ENCODE measurements at places on chromosomes 4 and X.

DNA sequence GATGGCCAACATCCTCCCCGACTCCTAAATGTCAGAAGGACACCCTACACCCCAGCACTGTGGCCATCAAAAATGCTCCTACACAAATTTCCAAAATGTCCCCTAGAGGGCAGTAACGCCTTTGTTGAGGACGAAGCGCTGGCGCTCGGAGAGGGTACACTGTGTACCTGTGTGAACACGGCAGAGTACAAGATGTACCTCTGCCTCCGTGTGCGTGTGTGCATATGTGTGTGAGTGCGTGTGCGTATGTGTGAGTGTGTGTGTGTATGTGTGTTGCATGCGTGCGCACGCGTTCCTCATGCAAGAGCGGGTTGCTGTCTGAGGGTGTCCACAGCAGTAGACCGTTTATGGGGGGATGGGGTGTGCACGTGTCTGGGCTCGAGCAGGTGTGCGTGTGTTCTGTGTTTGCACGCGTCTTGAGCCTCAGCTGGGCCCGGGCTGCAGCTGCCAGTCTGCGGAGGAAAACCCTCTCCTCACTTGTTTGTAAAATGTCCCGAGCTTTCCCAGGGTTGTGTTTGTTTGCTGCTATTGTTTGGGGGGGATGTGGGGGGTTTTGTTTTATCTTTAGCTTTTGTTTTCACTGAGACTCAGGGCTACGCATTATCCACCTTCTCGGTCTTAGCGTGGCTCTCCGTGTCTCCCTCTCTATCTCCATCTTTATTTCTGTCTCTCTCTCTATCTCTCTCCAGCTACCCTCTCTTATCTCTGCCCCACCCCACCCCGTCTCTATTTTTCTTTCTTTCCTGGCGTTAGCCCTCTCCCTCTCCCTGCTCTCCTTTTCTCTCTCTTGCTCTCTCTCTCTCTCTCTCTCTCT is 10.4 kb upstream of the TSPYL2 start:
- peak; percentile 54 for DNase-seq

DNA sequence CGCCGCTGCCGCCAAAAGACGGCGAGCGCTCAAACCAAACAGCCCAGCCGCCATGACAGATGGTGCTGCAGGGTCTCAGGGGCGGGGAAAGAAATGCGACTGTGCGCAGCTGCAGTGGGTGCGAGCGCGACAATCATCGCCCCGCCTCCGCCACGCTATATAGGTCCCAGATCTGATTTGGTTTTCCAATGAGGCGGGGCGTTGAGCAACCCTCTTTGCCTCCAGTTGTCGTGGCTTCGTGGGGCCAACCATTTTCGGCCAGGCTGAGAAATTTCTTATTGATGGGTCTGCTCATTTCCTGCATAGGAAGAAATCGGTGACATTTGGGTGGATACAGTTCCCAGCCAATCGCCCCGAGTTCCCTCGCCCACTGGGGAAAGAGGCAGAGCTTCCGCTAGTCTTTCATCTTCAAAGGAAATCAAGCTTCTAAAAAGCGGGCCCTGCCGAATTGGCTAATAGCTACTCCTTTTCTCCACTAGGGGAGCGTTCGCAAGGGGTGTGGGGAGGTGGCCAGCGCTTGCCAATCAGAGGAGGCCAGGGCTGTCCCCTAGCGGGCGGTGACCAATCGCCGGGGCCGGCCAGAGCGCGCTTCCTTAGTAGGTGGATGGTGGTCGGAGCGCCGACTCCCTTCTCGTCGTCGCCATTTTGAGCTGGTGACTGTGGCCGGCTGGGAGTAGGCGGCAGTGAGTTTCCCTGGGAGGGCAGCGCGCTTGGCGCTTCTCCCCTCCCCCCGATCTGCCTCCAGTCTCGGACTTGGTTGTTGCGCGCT is at the start of the genes NDUFB11 and RBM10:
NDUFB11 (minus strand) TSS at position 77 of the 769 bp plus-strand sequence; CDS start at position 54, 23 bp downstream.
RBM10 (plus strand) TSS at position 596 of the 769 bp plus-strand sequence. CDS start 2,261 bp downstream, outside the sequence.
- peak; percentile 89 for DNase-seq

GRCh38 chrX:14032406-14032805 is 2.7 kb upstream of the GEMIN8 start:
- peak; percentile 62 for DNase-seq

GRCh38 chr4:106270736-106271135 is 45.3 kb downstream of the TBCK start:
- no peak for DNase-seq

- no peak for DNase-seq
Observed at GRCh38 chr4:126358041-126358440, 1043.3 kb downstream of the FAT4 start.

DNA sequence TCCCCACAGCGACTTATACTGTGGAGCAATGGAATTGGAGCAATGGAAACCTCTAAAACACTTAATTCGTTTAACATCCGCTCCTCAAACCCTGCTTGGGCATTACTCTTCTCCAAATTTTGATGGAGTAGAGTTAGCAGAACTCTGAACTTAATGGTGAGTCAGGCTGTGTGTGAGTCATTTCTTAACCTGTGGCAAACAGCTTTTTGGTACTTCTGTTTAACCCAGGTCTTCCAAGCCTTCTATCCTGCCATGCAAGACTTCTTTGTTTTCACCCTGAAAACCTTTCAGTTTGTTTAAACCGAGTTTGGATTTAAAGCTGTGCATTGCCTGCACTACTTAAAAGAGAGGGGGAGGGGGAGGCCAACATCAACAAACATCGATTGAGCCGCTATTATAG is 3.6 kb upstream of the AMOT start:
- no peak for DNase-seq

GRCh38 chr4:52837716-52838558 is 24.2 kb upstream of the RASL11B start:
- peak; percentile 72 for DNase-seq

GRCh38 chr4:22356987-22357596 is 158.8 kb downstream of the ADGRA3 start:
- no peak for DNase-seq

DNA sequence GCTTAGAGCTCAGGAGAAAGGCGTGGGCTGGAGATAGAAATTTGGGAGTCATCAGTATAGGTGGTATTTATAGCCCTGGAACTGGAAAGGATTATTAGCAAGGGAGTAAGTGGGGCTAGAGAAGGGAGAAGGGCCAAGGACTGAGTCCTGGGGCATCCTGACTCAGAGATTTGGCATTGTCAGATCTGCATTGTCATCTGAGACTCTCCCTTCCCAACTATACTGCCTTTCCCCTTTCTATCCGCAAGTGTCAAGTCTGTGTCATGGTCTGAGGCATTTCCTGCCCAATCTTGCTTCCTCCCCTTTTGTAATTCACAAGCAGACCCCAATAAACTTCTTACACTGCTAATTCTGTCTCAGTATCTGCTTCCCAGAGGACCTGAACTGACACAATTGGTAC is 24.4 kb upstream of the SLC25A43 start:
- DNase-seq, result peak; percentile 54

DNA sequence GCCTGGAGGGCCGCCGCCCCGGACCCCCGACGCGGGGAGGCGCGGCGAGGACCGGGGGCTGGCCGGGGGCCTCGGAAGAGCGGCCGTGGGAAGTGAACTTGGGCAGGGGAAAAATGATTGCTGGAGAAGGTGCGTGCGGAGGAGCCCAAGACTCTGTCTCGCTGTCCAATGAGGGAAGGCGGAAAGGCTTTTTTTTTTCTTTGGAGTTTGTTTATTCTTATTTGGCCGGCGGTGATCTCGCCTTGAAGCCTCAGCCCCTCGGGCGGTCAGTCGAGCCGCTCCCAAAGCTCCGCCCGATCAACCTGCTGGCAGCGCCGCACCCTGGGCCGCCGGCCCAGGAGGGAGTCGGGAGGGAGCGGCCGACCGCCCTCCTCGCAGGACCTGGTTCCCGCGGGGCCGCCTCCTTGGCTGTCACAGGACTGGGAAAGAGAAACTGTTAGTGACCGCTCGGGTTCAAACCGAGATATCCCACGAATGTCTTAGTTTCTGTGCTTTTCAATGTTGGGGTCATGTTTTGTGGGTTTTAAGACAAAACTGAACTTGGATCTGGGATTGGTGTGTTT is 2.5 kb downstream of the CPEB2 start:
- peak; percentile 40 for DNase-seq

- no peak for DNase-seq
Observed at GRCh38 chr4:104294811-104295210, 199.9 kb downstream of the CXXC4 start.

DNA sequence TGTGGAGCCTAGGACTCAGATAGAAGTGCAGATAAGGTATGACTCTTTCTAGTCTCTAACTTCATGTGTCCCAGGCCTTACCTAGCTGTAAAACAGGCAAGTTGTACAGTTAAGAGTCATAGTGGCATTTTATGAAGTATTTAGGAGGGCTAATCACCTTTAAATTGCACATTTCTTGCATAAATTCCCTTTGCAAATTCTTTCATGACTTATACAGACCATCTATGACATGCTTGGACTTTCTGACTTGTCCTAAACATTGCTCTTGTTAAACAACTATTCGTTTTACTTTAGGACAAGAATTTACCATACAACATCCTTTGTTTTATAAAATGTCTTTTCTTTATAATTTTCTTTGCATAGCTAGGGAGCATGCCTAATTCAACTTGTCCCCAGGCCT is 7.8 kb upstream of the RRAGB start:
- no peak for DNase-seq
